ENCODE measurements at places on chromosomes 2 and 18. TPM values are rescaled to one million over a fixed set of nuclear protein-coding genes. Genes with fewer than 3 reads are reported as not detected.

DNA sequence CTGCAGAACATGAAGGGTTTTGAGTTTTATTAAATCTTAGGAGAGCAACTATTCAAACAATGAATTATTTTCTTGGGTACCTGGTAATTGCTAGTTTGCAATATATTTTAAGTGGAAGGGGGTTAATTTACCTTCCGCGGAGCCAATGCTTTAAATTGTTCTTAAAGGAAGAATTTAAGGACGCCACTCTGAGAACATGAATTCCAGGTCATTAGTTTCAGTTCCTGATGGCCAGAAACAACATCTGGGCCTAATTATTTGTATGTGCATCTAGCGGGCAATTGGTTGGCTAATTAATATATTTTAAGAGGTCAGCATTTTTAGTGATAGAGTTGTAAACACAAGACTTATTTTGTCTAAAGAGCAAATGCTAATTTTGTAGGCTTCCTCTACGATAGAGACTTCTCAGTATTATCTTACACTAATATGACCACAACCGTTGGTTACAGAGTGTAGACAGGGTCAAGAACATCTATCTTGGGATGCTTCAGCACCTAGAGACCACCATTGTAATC lies 40.8 kb downstream of the CCBE1 start:
- no peak for DNase-seq

GRCh38 chr2:239146011-239146641 lies 254.7 kb downstream of the HDAC4 start:
- peak; percentile 33 for DNase-seq

- no peak for DNase-seq
Observed at GRCh38 chr2:206873423-206873822, 65.9 kb upstream of the CPO start.

GRCh38 chr18:30132959-30133358 lies 909.6 kb downstream of the DSC3 start:
- no peak for DNase-seq

- DNase-seq = no peak
Observed at GRCh38 chr2:239057533-239057932, 209.6 kb downstream of the TWIST2 start.

GRCh38 chr18:59923539-59924196 lies 23.9 kb downstream of the PMAIP1 start:
- no peak for DNase-seq

DNA sequence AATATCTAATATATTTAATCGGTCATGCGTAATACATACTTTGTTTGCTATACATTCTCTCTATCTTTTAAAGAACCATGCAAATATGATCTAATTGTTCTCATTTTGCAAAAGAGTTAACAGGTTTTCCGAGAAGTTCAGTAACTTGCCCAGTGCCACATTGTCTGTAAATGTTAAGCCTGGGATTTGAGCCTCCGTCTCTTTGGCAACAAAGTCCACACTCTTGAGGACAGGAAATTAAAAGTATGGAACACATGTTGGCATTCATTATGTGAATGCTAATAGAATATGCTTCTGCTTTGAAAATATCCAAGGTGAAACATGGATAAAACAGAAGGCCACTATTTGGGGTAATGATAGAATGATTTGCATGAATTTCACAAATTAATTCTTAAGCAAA lies 85.2 kb downstream of the LRP1B start:
- no peak for DNase-seq

DNA sequence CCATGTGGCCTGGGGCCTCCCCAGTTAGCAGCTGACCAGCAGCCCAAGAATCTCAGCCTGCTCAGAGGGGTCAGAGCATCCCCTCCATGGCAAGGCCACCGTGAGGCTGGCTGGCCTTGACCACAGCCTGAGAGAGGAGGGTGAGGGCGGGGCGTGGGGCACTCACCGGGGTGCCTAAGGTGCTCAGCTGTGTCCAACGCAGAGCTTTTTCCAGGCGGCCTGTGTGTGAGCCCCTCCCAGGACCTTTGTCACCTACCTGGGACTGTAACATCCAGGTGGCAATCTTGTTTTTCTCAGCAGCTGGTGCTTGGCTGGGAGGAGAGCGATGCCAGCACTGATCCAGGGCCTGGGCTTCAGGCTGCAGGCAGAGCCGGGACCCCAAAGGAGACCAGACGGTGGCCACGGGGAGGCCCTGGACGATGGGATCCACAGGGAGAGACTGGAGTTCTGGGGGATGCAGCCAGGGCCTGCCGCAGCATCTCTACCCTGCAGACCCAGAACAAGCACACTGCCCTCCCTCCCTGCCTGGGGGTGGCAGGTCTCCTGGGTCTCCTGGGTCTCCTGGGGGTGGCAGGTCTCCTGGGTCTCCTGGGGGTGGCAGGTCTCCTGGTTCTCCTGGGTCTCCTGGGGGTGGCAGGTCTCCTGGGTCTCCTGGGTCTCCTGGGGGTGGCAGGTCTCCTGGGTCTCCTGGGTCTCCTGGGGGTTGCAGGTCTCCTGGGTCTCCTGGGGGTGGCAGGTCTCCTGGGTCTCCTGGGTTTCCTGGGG lies 12.3 kb downstream of the SNED1 start:
- no peak for DNase-seq

GRCh38 chr2:58532641-58533040 lies 291.5 kb upstream of the FANCL start:
- DNase-seq = no peak

DNA sequence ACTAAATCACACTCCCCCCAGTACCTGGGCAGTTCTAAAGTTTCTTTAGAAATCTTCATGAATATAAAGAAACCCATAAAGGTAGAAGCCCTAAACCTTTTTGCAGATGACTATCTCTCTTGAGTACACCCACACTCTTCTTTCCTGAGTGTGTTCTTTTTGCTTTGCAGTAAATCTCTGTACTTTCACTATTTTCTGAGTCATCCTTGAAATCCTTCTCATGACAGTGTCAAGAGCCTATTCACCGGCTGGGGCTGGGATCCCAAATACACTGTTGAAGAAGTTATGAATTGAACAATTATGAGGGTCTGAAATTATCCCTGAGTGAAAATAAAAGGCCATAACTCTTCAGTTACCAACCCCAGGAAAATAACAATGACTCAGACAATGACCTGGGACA lies 133.9 kb upstream of the CCDC195 start:
- DNase-seq = no peak

DNA sequence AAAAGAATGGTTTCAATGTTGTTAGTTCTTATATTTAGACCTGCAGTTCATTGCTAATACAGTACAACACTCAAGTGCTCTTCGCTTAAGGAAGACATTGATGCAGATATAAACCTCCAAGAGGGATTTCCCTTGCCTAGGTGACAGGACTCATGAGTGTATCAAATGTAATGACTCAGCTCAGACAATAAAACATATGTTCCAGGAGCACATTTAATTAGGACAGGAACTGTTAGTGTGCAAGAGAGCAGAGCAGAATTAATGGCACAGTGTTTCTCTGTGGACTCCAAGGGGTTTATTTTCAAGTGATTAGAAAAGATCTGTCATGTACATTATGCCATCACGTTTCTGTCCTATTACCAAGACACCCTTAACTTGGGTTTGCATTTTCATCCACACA lies 375.0 kb downstream of the LRRTM4 start:
- DNase-seq = no peak

DNA sequence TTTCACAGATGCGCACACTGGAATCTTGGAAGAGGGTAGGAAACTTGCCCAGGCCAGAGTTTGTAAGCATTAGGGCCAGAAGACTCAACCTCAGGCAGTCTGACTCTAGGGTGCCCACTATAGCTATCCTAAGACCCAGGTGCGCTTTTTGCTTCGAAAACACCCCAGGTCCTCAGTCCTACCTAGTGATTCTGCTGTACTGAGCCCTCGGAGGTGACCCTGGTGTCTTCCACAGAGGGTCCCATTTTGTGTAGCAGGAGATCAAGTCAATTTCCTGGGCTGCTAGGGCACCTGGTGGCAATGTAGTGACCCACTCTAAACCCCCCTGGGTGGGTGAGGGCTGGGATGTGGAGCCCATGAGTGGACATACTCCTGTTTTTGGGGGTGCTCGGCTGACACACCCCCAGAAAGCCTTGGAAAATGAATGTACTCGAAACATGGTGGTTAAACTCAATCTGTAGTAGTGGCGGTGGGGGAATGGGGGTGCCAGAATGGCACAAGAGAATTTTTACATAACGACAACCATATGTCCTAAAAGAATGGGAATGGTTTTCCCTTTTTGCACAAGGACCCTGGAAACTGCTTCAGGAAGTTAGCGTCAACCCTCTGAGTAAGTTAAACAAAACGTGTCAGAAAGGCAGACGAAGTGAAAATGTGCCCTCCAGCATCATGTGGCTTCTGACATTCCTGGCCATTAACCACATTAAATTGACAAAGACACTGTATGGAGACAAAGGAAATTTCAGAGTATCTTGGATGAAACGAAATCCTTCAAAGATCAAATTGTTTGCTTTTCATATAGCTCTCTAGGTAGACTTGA lies 218.0 kb upstream of the COPS8 start:
- no peak for DNase-seq

DNA sequence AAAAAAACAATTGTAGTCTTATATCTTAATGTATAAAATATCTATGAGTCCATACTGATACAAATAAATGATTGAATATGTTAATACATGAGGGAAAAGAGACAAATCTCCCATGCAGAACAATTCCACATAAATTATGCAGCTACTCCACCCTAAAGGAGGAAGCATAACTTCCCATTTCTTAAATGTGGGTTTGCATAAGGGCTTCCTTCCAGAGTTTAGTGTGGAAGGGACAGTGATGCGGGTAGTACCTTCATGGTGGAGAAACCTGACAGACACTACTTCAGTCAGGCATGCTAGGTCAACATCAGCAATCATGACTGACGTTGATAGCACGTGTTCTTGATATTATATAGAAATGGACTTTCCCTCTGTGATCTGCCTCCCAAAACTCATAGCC lies 146.9 kb upstream of the STON1 start:
- no peak for DNase-seq

- peak; percentile 66 for DNase-seq
Observed at GRCh38 chr18:35386600-35387100, 9.5 kb upstream of the ZNF396 start.

Gene NT5DC4
- not detected for total RNA-seq

Gene SP5
- total RNA-seq = not detected

Gene SMYD1
- not detected for total RNA-seq

Gene TRAF3IP1
- 13.1 TPM for total RNA-seq

Gene DUSP19
- 2.8 TPM for total RNA-seq

Gene POMC
- total RNA-seq = 8.0 TPM

Gene POTEI
- not detected for total RNA-seq

Gene DYSF
- 1.6 TPM for total RNA-seq

Gene RBM43
- 5.5 TPM for total RNA-seq
